Right lung (tissue), 10 donors: ENCODE measurements at places on chromosomes 6 and 20. TPM values are rescaled to one million over a fixed set of nuclear protein-coding genes. Genes with fewer than 3 reads are reported as not detected.
A peak's percentile ranks its signal among the peaks of the same experiment; 100 is the strongest.

The FRMD1 gene
- polyA plus RNA-seq = 2.3 TPM

The HDGFL1 gene
- polyA plus RNA-seq = not detected

The MATN4 gene
- polyA plus RNA-seq = 0.12 TPM

- no peak for DNase-seq
Observed at GRCh38 chr6:53410508-53411258, 61.9 kb upstream of the ELOVL5 start.

DNA sequence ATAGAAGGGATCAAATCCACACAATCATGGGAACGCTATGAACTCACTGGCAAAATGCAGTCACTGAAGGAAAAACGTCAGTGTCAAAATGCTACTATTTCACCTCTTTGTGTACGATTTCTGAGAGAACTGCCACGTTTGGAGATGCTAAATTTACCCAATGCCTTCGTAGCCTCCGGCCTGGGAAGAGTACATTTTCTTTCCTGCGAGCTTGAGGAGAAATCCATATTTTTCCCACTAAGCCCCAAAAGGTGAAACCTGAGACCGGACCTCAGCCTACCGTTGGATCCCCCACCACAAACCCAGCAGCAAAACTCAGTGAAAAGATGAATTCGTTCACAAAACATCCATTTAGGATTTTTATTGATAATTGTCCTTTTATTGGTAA, 131.7 kb downstream of the GPX5 start:
- peak; percentile 21 for DNase-seq

DNA sequence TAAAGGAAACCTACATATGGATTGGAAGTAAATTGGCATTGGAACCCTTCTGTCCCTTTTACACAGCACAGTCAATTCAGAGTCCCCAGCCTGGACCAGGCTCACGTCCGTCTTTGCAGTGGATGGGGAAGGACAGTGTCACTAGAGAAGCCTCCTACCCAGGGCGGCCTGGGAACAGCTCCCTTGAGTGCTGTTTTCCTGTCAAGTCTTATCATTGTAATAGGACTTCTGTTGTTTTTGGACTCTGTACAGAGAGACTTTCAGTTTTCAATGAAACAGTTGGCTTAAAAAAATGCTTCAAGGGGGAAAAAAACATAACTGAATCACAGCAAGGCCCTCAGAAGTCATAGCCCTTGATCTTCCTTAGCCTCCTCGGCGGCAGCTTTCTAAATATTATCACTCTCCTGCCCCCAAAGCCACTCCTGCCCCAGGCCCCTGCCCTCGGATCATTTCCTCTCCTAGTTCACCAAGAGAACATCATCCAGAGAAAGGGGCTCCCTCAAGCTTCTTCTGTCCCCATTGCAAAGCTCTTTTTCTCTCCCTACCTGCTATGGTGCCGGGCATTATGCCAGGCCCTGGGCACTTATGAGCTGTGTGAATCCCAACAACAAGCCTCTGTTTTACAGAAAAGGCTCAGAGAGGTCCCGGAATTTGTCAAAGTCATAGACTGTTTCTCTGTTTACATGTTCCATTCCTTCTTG, 37.8 kb upstream of the CNKSR3 start:
- DNase-seq = peak; percentile 50

DNA sequence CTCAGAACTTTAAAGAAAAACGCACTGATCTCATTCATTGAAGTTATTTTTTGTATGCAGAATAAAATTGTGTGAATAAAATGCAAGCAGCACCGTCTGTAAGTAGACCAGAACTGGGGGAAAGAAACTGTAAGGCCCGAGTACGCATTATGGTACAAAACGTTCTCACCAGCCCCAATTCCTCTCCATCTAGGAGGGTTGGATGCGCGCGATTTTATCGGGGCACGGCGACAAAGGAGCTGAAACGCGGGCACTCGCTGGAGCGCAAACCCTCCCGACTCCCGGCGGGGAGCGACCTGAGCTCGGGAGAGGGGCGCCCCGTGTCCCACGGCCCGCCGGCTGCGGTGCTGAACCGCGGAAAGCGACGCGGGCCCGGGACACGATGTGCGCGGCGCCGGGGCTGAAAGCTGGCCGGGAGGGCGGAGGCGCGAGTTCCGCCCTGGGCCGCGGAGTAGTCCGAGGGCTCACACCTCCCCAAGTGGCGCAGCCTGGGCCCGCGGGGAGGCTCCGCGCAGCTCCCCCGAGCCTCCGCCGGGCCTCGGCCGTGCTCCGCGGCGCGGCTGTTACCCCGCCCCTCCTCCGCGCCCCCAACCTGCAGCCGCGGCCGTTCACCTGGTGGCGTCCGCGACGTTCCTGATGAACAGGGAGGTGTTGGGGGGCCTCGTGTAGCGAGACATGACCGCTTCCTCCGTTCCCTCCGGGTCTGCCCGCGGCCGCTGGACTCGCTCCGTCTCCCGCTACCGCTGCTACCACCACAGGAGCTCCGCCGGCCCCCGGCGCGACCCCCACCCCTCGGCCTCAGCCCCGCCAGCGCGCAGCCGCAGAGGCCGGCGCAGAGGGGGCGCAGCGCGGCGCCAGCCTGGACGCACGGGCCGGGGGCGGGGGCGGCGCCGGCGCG, at the start of gene SRSF12:
Gene SRSF12 (minus strand): TSS at position 861 of the 898 bp plus-strand sequence. CDS start 184 bp downstream, at position 677.
- peak; percentile 66 for DNase-seq

DNA sequence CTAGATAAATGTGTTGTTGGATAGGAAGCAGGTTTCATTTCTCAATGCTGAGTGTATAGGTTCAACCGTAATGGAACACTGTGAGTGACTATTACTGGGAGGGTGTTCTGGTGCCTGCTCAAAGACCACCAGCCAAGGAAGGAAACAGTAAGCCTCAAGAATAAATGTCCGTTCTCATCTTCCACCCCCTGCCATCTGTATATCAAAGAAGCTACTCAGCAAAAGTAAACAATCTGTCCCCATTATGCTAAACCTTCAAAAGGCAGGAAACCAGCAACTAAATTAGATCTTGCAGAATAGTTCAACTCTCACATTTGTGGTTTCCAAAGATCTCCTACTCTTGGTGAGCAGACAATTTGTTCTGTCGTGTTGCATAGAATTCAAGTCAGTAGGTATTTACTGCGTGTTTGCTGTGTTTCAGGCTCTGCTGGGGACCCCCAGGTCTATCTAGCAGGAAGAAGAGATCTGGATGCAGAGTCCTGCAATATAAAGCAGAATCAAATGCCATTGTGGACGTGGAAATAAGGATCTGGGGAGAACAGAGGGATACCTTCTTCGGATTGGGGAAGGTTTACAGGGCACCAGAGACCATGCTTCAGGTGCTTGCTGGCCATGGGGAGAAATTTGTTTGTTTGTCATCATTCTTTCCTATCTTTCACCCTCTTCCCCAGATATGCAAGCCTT, 87.3 kb downstream of the SCML4 start:
- no peak for DNase-seq

- DNase-seq = no peak
Observed at GRCh38 chr6:53912661-53913060, 117.9 kb downstream of the LRRC1 start.

GRCh38 chr20:63574156-63574828, at the start of gene HELZ2:
Gene HELZ2, minus strand, starts transcription at chr20:63574239. Its CDS starts 1,854 bp downstream, at chr20:63572385.
- DNase-seq = peak; percentile 72

DNA sequence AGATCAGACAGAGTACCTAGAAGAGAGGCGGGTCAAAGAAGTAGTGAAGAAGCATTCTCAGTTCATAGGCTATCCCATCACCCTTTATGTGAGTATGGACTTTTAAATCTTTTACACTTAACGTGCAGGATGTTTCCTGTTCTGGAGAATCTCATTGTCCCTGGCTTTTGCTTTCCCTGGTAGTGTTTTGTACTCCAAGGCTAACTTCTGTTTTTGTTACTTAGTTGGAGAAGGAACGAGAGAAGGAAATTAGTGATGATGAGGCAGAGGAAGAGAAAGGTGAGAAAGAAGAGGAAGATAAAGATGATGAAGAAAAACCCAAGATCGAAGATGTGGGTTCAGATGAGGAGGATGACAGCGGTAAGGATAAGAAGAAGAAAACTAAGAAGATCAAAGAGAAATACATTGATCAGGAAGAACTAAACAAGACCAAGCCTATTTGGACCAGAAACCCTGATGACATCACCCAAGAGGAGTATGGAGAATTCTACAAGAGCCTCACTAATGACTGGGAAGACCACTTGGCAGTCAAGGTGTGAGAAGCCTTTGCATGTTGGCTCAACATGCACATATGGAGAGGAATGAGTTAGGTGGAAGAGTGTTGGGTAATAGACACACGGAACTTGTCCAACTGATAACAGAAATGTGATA, 3.3 kb downstream of the HSP90AB1 start:
- DNase-seq = no peak

- no peak for DNase-seq
Observed at GRCh38 chr20:38982291-38982690, 20.1 kb downstream of the DHX35 start.

DNA sequence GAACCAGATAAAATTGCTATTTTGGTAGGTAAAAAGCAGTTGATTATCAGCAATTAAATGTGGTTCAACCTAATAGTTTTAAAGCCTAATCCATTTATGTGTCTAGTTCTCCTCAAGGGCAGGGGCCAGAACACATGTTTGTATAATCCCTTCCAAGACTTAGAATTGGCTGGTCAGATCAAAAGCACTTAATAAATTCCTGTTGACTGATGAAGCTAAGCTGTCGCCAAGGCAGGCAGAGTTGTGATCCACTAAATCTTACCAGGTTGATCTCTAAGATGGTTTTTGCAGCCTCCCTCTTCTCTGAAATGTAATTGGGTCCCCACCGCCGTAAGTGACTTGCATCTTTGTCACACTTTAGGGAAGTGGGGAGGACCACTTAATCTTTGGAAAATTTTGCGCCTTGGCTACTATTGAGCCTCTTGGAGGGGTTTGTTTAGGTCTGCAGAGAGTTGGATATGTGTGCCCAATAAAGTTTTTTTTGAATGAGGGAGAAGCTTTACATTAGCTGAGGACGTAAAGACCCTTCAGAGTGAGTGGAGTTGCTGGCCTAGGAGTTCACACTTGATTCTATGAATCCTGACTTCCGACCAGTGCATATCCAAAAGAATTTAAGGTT, 65.9 kb downstream of the PHF20 start:
- DNase-seq = peak; percentile 37

- no peak for DNase-seq
Observed at GRCh38 chr20:20440481-20440880, 72.6 kb downstream of the INSM1 start.

- DNase-seq = no peak
Observed at GRCh38 chr6:6931071-6932025, 176.4 kb upstream of the RREB1 start.

DNA sequence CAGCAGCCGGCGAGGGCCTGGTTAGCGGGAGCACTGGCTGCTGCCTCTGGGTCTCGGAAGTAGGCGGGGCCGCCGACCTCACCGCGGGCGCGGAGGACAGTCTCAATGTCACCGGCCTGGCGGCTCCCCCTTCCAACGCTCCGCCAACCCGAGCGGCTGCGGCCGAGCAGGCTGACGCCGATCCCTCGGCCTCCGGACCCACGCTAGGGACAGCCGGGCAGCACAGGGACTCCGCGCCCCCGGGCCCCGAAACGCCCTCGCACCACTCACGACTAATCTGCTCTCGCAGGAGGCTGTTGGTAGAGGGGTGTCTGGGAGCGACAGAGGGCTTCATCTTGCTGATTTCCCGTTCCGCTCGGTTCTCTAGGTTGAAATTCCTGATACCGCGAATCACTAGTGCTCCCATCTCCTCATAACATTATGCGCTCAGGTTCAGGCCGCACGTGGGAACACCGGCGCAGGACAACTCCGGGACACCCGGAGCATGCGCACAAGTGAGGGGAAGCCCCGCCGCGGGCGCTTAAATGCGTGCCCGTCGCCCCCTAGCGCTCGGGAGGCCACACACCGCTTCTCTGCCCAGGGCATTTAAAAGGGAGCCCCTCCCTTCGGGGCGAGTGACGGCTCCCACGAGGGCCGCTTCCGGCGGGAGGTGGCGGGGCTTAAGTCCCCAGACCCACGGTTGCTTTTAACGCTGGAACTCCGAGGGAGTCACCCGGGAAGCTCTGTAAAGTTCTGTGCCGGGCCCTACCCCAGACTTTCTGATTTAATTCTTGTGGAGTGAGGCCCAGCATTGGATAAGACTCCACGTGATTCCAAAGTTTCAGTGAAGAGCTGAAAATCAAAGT, at the start of gene NDUFAF4:
Gene NDUFAF4 (minus strand): TSS at position 496 of the 845 bp plus-strand sequence. CDS start 90 bp downstream, at position 406.
- peak; percentile 95 for DNase-seq

- DNase-seq = no peak
Observed at GRCh38 chr20:53975761-53976160, 94.6 kb downstream of the BCAS1 start.

GRCh38 chr6:30483677-30484279, 5.5 kb upstream of the HLA-E start:
- DNase-seq = no peak

- no peak for DNase-seq
Observed at GRCh38 chr20:18705490-18705889, 108.1 kb upstream of the SCP2D1 start.

- DNase-seq = no peak
Observed at GRCh38 chr6:26243752-26244151, 121.2 kb upstream of the BTN3A2 start.

DNA sequence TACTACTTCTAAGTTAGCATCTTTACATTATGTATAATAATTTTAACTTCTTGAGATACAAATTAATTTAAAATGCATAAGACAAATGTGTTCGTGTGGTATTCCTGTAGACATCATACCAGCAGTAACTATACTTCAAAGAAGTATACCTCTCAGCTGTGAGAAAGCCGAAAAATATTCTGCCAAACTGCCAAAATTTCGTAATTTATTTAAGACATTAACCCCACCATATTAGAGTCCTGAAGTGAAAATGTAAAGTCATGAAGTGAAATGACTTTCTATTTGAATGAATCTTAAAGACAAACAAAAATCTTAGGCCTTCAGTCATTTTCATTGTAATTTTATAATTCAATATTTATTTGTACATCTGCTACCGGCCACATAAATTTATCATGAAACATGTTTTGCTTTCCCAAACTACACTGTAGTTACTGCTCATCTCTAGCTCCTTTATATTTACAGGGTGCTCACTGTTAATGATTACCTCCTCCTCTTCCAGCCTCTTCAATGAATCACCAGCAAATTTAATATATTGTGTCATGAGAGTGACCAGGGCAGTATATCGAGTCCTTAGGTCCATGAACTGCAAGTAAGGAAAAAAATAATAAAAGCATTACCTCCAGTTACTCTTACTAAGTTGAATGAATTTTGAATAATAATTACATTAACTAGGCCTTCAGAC, 18.5 kb downstream of the DST start:
- no peak for DNase-seq

DNA sequence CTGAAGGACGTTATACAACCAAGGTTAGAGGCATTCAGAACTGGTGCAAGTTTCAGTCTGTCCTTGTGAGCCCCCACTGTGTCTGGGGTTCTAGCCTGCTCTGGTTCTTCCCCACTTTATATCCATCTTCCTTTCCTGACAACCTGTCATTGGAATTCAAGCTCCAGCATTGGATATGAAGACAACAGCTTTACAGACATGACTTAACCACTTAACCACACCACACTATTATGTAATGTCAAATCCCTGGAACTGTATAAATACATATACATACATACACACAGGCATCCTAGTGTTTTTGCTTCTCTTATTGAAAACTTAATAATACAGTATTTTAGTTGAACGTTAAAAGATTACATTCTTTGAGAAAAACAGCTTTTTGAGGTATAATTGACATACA, 217.9 kb upstream of the SGK1 start:
- DNase-seq = no peak
